ENCODE measurements at places on chromosomes 2 and 18. TPM values are rescaled to one million over a fixed set of nuclear protein-coding genes. Genes with fewer than 3 reads are reported as not detected.

DNA sequence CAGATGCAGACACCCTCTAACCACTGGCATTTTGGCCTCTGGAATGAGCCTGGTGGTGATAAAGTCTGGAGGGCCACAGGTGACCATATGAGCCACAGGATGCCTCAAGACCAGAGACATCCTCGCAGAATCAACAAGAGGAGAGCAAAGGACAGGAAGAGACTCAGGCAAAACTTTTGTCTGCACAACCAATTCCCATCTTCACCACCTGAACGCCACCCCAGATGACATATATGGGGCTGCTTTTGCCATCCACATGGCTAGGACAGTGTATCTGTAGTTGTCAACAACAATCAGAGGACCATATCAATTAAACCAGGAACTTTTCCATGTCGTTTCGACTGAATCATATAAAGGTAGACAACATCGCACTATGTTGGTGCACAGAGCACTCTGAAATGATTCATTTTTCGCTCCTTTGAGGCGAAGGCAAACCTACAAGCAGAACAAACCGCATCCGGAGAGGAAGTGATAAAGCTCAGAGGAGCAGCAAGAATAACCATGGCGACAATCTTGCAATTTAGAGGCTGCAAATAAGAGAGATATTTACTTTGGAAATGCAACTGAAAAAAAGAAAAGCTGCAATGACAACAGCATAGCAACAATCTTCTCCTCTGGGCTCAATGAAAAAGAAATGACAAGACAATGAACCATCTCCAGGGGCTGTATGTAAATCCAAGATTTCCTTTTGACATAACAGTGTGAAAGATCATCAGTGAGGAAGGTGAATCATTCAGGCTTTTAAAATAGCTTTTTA is 204.5 kb downstream of the ARL4C start:
- no peak for DNase-seq

DNA sequence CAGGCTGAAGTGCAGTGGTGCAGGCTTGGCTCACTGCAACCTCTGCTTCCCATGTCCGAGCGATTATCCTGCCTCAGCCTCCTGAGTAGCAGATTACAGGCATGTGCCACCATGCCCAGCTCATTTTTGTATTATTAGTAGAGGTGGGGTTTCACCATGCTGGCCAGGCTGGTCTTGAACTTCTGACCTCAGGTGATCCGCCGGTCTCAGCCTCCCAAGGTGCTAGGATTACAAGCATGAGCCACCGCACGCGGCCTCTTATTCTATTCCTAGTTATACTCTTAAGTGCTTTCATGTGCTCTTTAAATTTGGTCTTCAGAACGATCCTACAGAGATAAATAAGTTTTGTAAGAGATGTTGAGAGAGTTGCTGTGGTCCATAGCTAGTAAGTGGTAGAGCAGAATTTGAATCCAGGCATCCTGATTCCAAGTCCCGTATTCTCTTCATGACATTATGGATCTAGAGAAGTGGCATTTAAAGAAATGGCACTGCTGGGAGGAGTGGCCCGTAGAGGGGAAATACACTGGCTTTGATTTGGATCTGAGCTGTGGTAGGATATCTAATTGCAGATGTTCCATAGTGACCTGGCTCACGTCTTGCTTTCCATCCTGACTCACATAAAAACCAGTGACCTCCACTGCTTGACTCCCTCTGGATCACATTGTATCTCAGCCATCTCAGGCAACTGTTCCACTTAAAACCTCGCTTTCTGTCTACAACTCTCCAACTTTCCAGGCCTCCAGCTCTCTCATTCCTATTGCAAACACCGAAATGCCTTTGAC is 22.8 kb upstream of the ME2 start:
- no peak for DNase-seq

Gene CFAP210
- total RNA-seq: not detected

Gene KLF11
- total RNA-seq: 20.9 TPM

- no peak for DNase-seq
Measured at GRCh38 chr2:54955358-54956110, 94.7 kb downstream of the RTN4 start.

Data from adrenal gland (tissue), 19 donors.